ENCODE measurements at places on chromosomes 13 and 19.

GRCh38 chr13:101382086-101382485, 34.2 kb downstream of the NALCN start:
- DNase-seq, result no peak

GRCh38 chr13:108086678-108087077, 128.7 kb downstream of the LIG4 start:
- no peak for DNase-seq

DNA sequence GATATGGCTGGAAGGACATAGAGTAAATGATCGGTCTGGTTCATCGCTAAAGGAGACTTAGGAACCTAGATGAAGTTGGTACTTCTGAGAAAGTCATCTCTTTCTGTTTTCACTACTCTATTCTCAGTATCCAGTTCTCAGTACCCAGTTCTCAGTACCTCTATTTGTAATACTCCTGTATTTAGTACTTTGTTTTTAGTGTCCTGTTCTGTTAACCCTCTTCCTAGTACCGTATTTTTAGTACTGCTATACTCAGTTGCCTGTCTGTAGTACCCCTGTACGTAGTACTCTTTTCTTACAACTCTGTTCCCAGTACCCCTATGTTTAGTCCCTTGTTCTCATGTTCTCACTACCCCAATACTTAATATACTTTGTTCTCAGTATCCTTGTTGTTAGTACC, 1.2 kb downstream of the RFXAP start:
- no peak for DNase-seq

DNA sequence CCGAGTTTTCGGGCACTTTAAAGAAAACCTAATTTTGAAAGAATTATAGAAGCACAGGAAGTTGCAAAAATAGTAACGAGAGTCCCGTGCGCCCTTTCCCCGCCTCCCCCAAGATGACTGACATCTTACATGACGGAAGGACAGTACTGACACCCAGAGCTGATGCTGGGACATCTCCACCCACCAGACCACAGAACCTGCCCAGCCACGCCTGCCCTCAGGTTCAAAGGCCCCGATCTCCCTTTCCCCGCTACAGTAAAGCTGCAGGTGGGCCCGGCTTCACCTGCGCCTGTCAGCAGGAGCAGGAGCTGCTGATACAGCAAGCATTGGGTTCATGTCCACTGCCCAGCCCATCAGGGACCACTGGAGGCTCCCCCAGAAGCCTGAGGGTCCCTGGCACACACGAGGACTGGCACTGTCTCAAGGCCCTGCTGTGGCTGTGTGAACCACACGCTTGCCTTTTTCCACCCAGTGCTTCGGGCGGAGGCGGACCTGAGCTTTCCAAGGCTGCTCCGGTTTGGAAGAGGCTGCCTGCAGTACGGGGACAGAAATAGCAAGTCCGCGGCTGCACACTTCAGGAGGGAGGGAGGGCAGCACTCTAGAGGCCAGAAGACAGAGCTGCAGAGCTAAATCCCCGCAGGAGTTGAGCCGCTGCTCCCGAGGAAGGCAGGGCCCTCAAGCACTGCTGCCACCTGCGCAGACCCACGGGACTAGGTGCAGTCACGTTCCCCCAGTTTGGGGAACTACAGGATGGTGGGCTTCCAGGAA, 8.7 kb downstream of the MAP2K2 start:
- DNase-seq, result no peak

- DNase-seq, result peak; percentile 78
Observed at GRCh38 chr19:3375221-3376090, 9.1 kb downstream of the NFIC start.

GRCh38 chr13:46797501-46798237, 708 bp upstream of the ESD start:
- DNase-seq, result no peak

GRCh38 chr13:71625694-71626093, 241.3 kb downstream of the DACH1 start:
- no peak for DNase-seq

GRCh38 chr19:1967087-1967608, 26.2 kb downstream of the CSNK1G2 start:
- DNase-seq, result no peak

GRCh38 chr13:79806821-79807220, 325.9 kb downstream of the NDFIP2 start:
- DNase-seq, result no peak

DNA sequence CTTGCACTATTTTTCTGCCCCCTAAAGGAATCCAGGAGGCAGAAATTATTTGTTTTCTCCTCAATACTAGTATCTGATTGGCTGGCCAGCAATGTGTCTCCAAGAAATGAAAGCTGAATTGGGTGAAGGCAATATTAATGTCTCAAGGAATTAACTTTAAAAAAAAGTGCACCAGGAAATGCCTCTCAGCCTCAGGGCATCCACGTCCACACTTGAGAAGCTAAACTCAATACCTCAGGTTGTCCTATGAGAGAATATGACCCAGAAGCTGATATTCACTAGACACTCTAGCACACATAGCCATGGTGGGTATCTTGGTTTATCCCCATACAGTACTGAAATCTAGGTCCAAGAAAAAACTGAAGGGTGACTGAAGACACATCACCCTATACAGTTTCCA, 2.1 kb downstream of the ZNF91 start:
- no peak for DNase-seq

- no peak for DNase-seq
Observed at GRCh38 chr19:39237200-39238184, 7.3 kb downstream of the IFNL3 start.

DNA sequence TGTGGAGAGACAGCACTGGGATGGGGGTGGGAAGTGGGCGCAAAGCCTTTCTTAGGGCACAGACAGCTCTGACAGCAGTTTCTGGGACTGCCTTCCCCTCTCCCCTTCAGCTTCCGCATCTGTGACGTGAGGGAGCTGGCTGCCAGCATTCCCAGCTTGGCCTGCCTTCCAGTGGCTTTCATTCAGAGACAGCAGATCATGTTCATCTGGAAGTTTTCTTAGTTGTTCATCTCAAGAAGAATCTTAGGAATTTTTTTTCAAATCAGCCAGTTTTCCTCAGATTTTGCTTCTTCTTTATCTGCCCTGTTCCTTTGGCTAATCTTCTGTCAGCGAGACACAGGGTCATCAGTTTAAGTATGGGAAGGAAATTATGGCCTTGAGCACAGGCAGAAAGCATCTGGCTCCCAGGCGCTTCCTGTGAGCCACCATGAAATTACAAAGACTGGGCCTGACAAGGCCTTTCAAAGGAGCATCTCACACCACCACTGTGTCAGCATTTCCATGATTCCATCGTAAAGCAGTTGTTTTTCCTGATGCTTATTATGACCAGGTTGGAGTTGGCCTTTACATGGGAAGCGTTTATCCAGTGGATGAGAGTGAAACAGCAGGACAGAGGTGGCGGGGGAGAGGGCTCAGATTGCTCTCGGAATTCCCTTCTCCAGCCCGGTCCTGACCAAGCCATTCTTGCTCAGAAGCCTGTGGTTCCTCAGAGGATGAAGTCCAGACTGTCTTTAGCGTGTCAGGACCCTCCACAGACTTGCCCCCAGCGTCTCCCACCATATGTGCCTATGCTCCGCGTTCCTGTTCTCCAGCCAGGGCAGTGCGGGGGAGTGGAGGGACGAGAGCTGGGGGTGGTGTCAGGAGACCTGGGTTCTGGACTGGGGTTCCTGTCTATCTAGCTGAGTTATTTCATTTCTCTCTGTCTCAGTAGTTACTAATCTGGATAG, 43.6 kb downstream of the ARHGAP35 start:
- no peak for DNase-seq

DNA sequence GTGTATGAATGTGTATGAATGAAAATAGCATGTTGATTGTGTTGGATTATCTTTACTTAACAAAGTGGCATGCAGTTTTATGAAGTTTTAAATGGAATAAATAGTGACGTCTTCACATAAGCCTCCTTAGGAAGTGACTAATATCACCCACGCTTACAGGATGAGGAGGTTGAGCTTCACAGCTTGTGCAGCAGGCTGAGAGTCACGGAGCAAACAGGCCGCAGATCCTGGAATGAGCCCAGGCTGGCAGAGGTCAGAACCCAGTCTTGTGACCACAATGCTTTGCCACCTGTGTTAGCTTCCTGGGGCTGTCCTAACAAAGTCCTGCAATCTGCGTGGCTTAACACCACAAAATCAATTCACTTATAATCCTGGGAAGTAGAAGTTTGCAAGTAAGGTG, 20.8 kb downstream of the LAIR2 start:
- DNase-seq, result no peak

GRCh38 chr13:75581874-75582640, 32.5 kb downstream of the UCHL3 start:
- no peak for DNase-seq

DNA sequence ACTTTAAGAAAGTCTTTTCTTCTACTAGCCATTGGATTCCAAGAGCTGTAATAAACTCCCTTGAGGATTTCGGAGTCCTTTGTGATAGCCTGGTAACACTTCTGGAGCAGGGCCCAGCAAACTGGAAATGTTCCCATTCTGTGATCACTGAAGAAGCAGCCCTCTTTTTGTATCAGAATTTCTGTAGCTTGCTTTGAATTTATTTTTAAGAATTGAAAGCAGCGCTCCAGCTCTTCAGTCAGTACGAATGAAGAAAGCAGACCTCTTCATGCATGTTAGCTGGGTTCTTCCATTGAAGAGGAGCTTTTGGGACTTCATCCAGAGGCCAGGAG, 141.5 kb downstream of the AKAP11 start:
- no peak for DNase-seq

DNA sequence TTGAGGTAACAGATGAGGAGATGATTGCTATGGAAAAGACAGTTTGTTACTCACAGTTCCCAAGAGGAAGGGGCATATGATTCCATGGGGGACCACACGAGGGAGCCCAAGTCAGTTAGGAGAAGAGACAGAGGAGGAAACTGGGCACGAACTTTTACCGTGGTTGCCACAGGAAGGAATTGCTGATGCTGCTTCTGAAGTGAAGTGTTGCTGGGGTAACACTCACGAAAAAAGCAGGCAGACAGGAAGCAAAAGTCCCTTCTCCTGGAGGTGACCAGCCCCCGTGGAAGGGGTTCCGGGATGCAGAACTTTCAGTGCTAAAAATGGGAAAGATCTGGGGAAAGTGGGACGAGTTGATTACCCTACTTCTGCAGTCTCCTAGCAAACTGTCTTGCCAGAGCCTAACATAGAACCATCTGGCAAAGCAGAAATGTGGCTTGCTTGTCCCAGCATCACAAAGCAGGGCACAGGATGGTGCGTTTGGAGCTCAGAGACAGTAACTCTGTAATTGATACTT, 35.4 kb upstream of the MAP3K10 start:
- DNase-seq, result no peak

- no peak for DNase-seq
Observed at GRCh38 chr13:98483601-98484288, 93.2 kb downstream of the STK24 start.

GRCh38 chr19:49559928-49560327, 20.4 kb downstream of the NOSIP start:
- DNase-seq, result no peak

DNA sequence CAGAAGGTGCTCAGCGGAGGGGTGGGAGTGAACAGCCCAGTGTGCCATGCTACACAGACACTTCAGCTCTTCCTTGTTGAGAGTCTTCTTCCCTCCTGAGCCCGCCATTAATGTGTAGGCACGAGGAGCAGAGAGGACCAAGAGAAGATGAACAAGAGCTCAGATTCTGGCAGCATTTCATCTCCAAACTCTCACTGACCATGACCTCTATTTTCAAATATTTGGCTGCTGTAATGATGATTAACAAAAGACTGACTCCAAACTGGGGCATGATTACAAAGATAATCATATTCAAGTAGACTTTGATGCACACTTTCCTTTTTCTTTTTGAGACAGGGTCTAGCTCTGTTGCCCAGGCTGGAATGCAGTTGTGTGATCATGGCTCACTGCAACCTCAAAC, 236.5 kb downstream of the DCLK1 start:
- no peak for DNase-seq

DNA sequence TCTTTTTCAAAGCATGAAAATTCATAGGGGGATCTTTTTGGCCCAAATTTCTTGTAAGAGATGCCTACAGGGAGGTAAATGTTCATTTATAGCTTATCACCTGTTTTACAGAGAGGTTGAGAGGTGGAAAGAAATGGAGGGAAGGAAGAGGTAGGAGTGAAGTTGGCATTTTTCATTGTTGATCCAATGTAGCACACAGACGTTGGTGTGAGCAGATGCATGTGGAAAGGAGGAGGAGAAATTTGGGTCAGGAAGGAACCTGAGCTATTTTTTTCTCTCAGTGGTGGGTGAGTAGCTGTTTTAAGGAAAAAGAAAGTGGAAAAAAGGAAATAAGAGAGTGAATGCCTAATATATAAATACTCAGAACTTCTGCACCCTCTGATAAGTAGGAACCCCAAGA, 9.9 kb upstream of the SMIM17 start:
- no peak for DNase-seq

- DNase-seq, result no peak
Observed at GRCh38 chr19:2816641-2817040, 3.0 kb upstream of the ZNF554 start.

DNA sequence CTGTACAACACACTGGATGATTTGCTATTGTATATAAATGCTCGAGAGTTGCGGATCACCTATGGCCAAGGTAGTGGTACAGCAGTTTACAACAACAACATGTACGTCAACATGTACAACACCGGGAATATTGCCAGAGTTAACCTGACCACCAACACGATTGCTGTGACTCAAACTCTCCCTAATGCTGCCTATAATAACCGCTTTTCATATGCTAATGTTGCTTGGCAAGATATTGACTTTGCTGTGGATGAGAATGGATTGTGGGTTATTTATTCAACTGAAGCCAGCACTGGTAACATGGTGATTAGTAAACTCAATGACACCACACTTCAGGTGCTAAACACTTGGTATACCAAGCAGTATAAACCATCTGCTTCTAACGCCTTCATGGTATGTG, 21.5 kb downstream of the OLFM4 start:
- no peak for DNase-seq

DNA sequence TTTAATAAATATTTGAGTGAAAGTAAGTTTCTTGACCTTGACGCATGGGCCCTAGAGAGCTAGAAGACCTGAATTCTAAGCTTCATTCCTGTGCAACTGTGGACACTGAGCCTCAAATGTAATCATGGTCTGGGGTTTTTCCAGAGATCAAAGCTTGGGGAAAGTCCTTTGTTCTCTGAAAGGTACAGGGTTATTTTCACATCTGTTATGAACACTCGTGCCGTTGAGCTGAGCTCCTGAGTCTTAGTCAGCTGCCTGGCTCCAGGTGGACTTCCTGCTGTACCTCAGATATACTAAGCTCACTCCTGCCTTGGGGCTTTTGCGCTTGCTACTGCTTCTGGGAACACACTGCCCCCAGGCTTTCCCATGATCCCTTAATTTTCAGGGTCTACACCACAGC, 7.5 kb upstream of the ZBTB32 start:
- no peak for DNase-seq

GRCh38 chr19:21921691-21922180, 85.8 kb upstream of the ZNF43 start:
- no peak for DNase-seq

- DNase-seq, result no peak
Observed at GRCh38 chr13:80149736-80150135, 191.2 kb downstream of the SPRY2 start.

GRCh38 chr19:6271721-6272410, 7.9 kb downstream of the MLLT1 start:
- DNase-seq, result peak; percentile 35

All from C1 segment of cervical spinal cord (tissue), 14 donors.